ENCODE measurements at places on chromosomes 3 and 15. TPM values are rescaled to one million over a fixed set of nuclear protein-coding genes. Genes with fewer than 3 reads are reported as not detected.

DNA sequence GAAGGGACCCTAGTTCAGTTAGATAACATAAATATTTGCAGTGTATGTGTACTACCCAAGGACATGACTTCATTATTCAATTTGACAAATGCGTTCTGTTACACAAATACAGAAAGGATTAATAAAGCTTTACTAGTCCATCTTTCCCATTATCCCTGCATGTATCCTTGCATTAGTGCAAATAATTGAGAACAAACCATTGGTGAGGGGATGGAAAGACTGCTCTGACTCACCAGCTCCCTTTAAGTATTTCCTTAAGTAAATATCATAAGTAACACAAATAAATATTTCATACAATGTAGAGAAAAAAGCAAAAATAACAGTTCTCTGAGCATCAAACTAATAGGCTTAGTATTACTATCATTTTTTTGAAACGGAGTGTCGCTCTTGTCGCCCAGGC, 1.9 kb upstream of the GPD1L start:
- no peak overlapping the region for H3K27ac ChIP-seq
- peaks cover 5% of the 10 kb centered on the region for H3K27me3 ChIP-seq
- H3K4me3 ChIP-seq: no peak overlapping the region
- H3K36me3 ChIP-seq: no peaks in the 10 kb centered on the region
- peaks cover 9% of the 10 kb centered on the region for H3K4me1 ChIP-seq
- no peak for DNase-seq

Gene PROS1
- 15.6 TPM for total RNA-seq

Gene MME
- total RNA-seq: 37.0 TPM

GRCh38 chr3:52820736-52821135, 9.7 kb downstream of the ITIH4 start:
- no peaks in the 10 kb centered on the region for H3K36me3 ChIP-seq
- no peak overlapping the region for H3K27ac ChIP-seq
- peak; percentile 52 for DNase-seq
- no peaks in the 10 kb centered on the region for H3K27me3 ChIP-seq

DNA sequence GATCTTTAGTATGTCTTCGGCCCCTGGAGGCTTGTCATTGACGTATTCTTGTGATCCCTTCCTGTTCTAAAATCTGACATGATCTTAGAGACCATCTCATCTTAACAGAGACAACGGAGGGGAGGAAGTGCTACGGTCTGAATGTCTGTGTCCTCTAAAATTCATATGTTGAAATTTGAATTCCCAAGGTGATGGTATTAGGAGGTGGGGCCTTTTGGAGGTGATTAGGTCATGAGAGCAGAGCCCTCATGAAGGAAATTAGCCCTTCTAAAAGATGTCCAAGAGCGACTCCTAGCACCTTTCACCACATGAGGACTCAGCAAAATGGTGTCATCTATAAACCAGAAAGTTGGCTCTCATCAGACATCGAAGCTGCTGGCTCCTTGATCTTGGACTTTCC, 233.2 kb upstream of the CMC1 start:
- H3K4me1 ChIP-seq: peaks cover 8% of the 10 kb centered on the region
- no peak overlapping the region for H3K27ac ChIP-seq
- no peak for DNase-seq
- H3K36me3 ChIP-seq: no peaks in the 10 kb centered on the region

DNA sequence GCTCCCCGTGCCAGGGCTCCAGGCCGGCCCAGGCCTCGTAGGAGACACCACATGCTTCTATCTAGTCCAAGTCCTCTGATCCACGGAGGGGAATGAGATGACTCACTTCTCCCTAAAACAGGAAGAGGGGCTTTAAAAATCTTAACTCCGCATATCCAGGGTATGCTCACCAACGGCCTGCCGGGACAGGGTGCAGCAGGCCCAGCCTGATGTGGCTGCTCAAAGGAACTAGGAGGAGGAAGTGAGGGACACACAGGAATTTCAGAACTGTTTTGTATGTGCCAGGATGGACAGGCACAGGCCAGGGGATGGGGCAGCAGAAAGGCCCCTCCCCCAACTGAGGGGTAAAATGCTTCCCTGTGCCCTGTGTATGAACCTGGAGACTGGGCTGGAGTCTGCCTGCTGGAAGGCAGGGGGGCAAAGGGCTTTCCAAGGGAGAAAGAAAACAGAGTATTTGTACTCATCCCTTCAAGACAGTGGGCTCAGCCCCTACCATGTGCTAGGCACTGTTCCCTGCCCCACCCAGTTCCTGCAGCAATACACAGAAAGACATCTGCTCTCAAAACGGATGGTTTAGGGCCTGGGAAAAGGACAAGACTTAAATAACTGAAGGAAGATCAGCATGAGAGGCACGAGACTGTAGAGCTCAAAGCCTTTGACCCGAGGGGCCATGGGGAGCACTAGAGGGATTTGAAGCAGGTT, 22.1 kb downstream of the CHDH start:
- DNase-seq: no peak
- no peaks in the 10 kb centered on the region for H3K27me3 ChIP-seq
- peaks cover 6% of the 10 kb centered on the region for H3K4me1 ChIP-seq
- no peak overlapping the region for H3K27ac ChIP-seq

- H3K4me1 ChIP-seq: no peaks in the 10 kb centered on the region
- no peaks in the 10 kb centered on the region for H3K27me3 ChIP-seq
- H3K36me3 ChIP-seq: peaks cover 7% of the 10 kb centered on the region
- H3K4me3 ChIP-seq: no peak overlapping the region
These were observed 140.2 kb upstream of the SKOR1 start for GRCh38 chr15:67685008-67685599.

Gene PCBP4
- total RNA-seq: 26.4 TPM

DNA sequence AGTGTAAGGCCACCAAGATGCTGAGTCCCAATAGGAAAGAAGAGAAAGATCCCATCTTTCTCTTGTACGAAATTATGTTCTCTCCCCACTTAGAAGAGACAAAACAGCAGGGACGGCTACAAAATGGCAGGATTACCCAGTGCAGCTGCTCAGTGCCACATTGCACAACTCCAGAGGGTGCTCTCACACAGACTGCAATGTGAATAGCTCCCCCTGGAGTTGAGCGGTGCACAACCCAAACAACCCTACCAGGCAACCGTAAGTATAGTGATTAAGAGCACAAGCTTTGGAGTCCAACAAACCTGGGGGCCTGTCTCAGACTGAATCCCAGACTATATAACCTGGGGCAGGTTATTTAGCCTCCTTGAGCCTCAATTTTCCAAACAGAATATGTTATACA, 3.1 kb upstream of the BHLHE40 start:
- peaks cover 11% of the 10 kb centered on the region for H3K4me1 ChIP-seq
- H3K27ac ChIP-seq: no peak overlapping the region
- no peak overlapping the region for H3K4me3 ChIP-seq
- no peaks in the 10 kb centered on the region for H3K27me3 ChIP-seq
- H3K36me3 ChIP-seq: no peaks in the 10 kb centered on the region
- peak; percentile 85 for DNase-seq

GRCh38 chr15:78087951-78088772, 4.2 kb upstream of the SH2D7 start:
- no peak overlapping the region for H3K4me3 ChIP-seq
- DNase-seq: no peak
- H3K27ac ChIP-seq: no peak overlapping the region

Gene CNTN4
- total RNA-seq: 0.12 TPM

- no peak overlapping the region for H3K27ac ChIP-seq
- H3K4me3 ChIP-seq: no peak overlapping the region
- no peaks in the 10 kb centered on the region for H3K27me3 ChIP-seq
- no peaks in the 10 kb centered on the region for H3K36me3 ChIP-seq
- DNase-seq: no peak
These were observed 234.4 kb upstream of the TPRG1 start for GRCh38 chr3:188937389-188937788.

GRCh38 chr3:143060906-143061305, 58.7 kb upstream of the CHST2 start:
- no peaks in the 10 kb centered on the region for H3K27me3 ChIP-seq
- peak overlapping the region; percentile 25 for H3K27ac ChIP-seq
- H3K4me1 ChIP-seq: peaks cover 5% of the 10 kb centered on the region
- DNase-seq: peak; percentile 54
- no peak overlapping the region for H3K4me3 ChIP-seq

- H3K4me3 ChIP-seq: no peak overlapping the region
- H3K36me3 ChIP-seq: no peaks in the 10 kb centered on the region
- DNase-seq: no peak
- no peaks in the 10 kb centered on the region for H3K27me3 ChIP-seq
- H3K27ac ChIP-seq: no peak overlapping the region
These were observed 95.6 kb downstream of the DHX36 start for GRCh38 chr3:154228561-154229216.

Gene STAC
- total RNA-seq: 1.2 TPM
